Left ventricle myocardium superior (tissue), 1 donor: ENCODE measurements at places on chromosomes 5 and 9.

DNA sequence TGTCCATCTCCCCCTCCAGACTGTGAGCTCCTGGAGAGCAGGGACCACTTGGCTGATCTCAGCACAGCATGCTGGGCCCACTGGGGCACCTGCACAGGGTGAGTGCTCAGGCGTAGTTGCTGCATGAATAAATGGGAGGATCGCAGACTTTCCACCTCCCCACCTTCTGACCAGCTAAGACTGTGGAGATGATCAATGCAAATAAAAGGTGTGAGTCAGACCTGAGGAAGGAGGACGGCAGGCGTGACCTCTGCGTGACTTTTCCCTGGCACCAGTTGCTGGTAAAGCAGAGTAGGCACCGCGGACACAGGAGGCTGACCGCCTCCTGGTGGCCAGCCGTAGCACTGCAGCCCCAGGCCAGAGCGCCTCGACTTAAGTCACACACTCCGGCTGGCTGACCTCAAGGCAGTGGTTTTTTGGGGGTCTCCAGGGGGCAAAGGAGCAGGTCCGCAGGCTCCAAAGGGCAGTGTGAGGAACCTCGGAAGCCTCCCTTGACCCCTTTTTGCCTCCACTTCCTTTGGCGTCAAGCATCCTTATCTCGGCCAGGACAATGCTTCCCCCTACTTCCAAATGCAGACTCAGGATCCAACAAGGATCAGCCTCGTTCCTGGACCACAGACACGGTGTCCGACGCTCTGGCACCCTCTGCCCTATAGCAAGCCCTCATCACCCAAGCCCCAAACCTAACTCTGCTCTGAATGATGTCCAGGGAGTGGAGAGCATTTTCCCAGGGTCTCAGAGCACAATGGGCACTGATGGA is 12.7 kb upstream of the TDRD7 start:
- peak; percentile 82 for DNase-seq

- peak; percentile 79 for DNase-seq
Observed at GRCh38 chr9:107488375-107489143, 1.0 kb downstream of the KLF4 start.

- no peak for DNase-seq
Observed at GRCh38 chr5:74490814-74491213, 149.7 kb downstream of the ENC1 start.

DNA sequence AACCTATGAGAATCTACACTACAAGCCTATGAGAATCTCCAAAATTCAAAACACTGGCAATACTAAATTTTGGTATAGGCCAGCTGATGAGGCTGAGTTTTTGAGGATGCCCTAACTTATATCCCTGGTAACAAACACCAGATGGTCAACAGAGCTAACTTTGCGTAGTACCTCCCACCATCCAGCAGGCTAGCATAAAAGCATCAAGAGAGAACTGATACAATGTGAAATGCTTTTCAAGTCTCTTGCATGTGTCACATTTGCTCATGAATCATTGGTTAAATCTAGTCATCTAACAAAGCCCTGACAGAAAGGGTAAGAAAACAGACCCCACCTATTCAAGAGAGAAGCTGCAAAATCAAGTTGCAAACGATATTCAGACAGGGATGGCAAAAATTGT is 1609.7 kb upstream of the CDH9 start:
- no peak for DNase-seq

GRCh38 chr9:88738709-88739108 is 203.7 kb downstream of the NXNL2 start:
- no peak for DNase-seq

- peak; percentile 74 for DNase-seq
Observed at GRCh38 chr5:140632366-140633020, 482 bp downstream of the CD14 start.

- DNase-seq = no peak
Observed at GRCh38 chr5:39503155-39503554, 78.4 kb upstream of the DAB2 start.

GRCh38 chr9:91391818-91392217 is 30.1 kb upstream of the AUH start:
- DNase-seq = no peak

DNA sequence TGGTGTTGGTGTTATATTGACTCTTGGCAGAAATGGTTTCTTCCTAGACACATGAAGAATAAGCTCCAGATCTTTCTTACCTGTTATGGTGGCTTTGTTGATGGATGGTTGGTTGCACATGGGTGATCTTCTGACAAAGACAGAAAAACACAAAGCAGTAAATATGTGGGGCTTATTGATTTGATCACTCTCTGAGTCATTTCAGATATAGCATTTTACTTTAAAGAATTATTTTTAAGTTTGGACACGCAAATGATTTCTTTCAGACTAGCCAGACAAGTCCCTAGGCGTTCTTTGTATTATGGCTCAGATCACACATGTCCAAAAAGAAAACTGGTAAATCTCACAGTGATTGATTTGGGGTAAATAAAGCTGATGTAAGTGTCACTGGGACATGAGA is 597.6 kb downstream of the RAB3C start:
- no peak for DNase-seq

- no peak for DNase-seq
Observed at GRCh38 chr9:86550401-86550800, 196.2 kb upstream of the TUT7 start.
